ENCODE measurements at places on chromosomes 13 and 19.

DNA sequence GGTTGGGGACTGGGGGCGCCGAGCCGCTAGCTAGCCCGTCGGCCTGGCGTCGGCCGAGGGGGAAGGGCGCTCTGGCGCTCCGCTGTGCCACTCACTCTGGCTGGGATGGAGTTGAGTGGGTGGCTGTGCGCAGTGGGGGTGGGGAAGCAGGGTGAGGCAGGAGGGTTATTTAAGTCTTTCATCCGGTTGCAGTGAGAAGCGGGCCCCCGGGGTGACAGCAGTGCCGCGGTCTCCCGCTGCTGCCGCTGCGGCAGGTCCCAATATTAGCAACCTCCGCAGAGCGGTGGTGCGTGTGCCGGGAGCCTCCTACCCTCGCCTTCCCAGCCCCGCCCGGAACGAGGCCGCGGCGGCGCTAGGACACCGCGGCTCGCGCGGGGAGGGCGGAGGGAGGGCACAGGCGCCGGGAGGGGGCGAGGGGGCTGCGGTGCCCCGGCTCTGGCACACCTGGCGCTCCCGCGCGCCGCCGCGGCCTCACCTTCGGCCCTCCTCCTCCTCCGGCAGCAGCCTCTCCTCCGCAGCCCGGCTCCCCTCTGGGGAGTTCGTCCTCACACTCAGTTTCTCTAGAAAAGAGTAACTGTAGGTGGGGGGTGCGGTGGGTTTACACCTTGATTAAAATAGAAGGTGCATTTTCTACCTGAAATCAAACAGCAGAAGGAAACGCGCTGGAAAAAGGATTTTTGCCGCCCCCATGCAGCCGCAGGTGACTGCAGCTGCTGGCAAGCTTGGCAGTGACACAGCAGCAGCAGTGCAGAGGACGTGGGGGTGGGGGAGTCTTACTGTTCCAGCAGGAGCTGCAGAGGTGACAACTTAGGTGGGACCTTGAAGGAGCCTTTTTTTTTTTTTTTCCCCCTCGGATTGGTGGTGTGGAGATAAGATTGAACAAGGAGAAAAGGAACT, 4.5 kb downstream of the FGF9 start:
- peak; percentile 56 for DNase-seq

- no peak for DNase-seq
These were observed 9.8 kb downstream of the ZNF333 start for GRCh38 chr19:14699641-14700040.

GRCh38 chr13:79776531-79777295, 295.8 kb downstream of the NDFIP2 start:
- DNase-seq, result no peak

DNA sequence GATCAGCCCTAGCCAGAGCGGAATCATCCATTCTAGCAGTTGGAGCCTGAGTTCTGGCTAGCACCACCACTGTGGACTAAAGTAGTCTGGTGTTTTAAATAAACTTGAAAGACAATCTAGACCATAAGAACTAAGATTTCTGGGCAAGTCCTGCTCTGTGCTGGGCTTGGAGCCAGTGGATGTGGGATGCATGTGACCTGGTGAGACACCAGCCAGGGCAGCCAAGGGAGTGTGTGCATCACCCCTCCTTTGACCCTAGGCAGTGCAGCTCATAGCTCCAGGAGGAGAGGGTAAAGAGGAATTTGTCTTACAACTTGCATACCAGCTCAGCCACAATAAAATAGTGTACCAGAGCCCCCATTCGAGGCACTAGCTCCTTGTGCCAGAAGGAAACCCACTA, 21.0 kb downstream of the ITGBL1 start:
- DNase-seq, result no peak

- DNase-seq, result no peak
These were observed 423.8 kb downstream of the KLF5 start for GRCh38 chr13:73482556-73482955.

- DNase-seq, result no peak
These were observed 11.3 kb downstream of the LILRB4 start for GRCh38 chr19:54674021-54674617.

DNA sequence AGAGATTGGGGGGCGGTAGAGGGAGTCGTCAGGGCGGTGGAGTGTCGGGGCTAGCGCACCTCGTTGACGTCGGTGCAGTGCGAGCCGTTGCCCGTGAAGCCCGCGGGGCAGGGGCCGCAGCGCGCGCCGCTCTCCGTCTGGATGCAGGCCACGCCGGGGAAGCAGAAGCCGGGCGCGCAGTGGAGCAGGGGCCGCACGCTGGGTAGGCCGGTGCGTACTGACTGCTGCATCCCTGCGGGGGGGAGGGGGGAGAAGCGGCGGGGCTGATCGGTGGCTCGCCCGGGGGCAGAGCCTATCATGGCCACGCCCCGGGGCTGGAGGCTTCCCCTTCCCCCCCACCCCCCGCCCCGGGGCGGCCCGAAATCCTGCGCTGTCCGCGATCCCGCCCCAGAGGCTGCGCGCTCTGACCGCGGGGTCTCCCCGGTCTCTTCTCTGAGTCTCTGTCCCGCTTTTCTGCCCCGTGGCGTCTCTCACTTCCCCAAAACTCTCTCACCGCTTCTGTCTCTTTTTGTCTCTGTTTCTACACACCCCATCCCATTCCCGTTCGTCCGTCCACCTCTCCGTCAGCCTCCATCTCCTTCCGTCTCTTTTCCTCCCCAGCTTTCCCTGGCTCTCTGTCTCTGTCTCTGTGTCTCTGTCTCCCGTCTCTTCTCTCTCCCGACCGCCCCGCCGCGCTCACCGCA, 1.1 kb downstream of the COMP start:
- DNase-seq, result no peak

DNA sequence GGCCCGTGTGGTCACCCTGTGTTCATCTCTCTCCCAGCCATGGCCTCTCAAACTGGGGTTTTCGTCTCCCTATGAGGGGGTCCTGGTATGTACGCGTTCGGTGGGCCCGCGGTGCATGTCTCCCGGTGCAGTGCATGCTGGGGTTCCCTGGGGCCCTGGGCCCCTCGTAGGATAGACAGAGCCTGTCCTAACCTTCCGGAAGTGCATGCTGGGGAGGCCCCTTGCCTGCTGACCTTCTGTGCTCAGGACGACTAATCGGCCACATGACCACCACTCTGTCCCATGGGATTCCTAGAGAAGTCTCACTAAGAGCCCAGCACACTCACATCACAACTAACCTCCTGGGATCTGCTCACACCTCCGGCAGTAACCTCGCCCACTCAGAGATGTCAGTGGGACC, 4.9 kb upstream of the USE1 start:
- no peak for DNase-seq
